Glutamatergic neuron (in vitro differentiated cells): ENCODE measurements at places on chromosomes 2 and 18. TPM values are rescaled to one million over a fixed set of nuclear protein-coding genes. Genes with fewer than 3 reads are reported as not detected.

GRCh38 chr2:13545320-13545719, 828.6 kb downstream of the TRIB2 start:
- DNase-seq = no peak

DNA sequence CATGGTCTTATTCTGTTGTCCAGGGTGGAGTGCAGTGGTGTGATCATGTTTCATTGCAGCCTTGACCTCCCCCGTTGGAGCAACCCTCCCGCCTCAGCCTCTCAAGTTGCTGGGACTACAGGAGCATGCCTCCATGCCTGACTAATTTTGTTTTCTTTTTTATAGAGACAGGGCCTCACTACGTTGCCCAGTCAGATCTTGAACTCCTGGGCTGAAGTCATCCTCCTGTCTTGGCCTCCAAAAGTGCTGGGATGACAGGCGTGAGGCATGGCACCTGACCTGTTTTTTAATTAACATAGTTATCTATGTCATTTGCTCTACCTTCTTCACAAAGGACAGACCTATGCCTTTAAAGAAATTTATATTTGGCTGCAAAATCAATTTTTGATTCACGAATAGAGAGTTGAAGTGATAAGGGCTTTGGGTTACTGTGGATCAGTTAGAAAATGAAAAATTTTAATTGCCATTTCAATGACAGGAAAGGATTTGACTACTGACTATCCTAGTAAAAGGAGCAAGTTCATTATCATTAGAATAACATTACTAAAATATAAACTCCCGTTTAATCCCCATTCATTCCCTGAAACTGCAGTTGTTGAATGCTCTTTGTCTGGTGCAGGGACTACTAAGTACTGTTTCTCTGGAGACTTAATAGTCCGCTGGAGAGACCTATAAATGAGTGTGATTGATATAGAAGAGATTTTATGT, 3.7 kb downstream of the RNF138 start:
- no peak for DNase-seq

The NT5C1B gene
- total RNA-seq = not detected

GRCh38 chr2:45128580-45128997, 119.3 kb upstream of the SIX2 start:
- no peak for DNase-seq

GRCh38 chr2:240131296-240131695, 4.8 kb downstream of the COPS9 start:
- no peak for DNase-seq

DNA sequence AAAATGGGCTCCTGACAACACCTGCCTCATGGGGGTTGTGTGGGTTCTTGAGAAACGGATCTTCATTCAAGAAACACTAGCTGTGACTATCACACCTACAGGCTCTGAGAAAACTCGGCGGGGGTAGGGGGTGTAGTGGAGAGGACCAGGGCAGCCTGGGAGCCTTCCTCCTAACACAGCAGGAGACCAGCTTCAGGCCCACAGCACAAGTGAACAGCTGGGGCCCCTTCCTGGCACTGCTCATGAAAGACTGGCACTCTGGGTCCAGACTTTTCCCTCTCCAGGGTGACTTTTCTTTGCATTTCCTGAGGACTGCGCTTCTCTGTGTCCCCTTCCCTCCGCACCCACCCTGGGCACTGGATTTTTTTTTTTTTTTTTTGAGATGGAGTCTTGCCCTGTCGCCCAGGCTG, 7.2 kb upstream of the SEMA4C start:
- DNase-seq = no peak

The ZDBF2 gene
- total RNA-seq = 47.5 TPM

The MYO3B gene
- 0.22 TPM for total RNA-seq

DNA sequence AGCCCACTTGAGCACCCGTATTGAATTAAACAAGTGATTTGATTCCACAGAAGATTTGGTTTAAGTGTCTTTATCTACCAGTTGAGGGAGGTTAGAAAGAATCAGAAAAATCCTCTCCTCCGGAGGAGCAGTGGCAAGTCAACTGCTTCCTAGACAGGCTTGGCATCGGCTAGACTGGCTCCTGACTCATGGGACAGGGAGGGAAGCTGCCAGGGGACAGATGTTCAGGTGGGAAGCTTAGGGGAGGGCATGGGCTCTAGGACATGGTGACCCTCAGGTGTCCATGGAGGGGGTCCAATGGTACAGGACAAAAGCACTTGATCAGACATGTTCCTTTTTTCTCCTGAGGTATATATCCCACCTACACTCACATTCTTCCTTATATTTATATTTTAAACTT, 119.3 kb upstream of the IL1R2 start:
- no peak for DNase-seq

The TANC1 gene
- 14.9 TPM for total RNA-seq

DNA sequence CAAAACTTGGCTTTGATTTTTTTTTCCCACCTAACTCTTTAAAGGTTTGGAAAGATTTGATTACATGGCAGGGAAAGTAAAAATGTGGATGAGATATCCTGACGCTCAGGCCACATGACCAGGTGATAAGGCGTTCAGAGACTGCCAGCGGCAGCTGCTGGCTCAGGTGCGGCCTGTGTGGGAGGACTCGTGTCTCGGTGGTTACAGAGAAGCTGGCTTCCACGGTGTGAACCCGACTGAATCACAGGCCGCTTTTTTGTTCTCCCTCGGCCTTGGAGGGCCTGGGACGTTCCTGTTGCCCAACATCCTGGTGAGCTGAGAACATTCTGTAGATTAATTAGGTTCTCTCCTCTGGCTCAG, 124.2 kb upstream of the ZNF516 start:
- no peak for DNase-seq

DNA sequence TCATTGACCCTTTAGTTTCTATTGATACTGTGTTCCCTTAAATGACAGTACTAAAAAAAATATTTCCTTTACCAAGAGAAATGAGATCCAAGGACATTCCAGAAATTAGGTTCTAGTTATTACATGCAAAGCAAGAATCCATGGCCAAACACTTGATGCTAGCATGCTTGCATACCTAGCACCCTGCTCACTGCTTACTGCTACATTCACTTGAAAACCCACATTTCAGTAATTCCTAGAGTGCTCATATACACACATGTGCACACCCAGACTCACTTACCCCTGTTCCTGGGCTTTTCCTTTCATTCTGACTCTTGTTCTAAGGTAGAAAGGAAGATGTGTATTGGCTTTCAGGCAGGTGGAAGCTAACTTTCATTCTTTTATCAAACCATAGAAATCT, 395.9 kb downstream of the THSD7B start:
- no peak for DNase-seq

DNA sequence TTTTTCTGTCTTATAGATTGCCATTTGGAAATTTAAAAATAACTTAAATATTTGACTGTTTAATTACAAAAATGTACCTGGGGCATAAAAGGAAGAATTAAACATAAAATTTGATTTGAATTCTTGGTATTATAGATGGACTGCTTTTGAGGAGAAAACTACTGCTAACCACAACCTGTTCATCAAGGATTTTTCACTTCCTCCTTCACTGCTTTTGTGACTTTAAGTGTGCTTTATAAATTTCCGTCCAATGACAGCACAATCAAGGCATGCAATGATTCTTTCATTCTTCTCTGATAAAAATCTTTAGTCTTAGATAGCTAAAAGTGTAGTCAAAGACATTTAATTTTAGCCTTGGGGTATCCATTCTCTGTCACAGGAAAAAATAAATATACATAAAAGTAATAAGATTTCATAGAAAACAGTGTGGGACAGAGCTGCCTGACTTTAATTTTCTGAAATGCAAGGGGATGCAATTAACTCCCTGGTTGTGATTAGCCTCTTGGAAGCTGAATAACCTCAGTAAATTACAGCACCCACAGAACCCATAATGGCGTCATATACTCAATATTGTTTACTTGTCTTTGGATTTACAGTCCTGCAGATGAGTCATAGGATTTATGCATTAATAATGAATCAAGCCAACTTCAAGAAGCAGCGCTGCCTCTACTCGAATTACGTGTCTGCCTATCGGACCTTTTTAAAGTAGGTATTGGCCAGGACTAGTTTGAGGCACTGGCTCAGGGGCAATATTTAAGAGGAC, 587.9 kb downstream of the NRXN1 start:
- DNase-seq = no peak

The NEU4 gene
- 0.88 TPM for total RNA-seq

- DNase-seq = no peak
Observed at GRCh38 chr2:219404954-219405353, 13.2 kb upstream of the DES start.

The CAVIN2 gene
- total RNA-seq = not detected

The FTCDNL1 gene
- 0.74 TPM for total RNA-seq

DNA sequence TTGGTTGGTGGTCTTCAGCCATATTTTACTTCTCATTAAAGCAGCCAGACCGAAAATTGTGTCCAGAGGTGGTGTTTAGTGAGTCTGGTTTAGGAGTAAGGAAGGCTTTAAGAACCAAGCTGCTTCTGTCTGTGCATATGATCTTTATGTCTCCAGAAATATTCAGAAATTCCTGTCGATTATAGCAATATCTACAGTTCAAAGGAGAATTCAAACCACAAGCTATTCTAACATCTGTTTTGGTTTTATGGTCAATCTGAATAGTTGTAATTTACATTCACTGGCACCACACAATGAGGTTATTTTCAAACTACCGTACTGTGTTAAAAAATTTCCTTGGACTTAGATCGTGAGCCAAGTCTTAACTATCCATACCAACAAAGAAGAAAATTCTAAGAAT, 11.3 kb downstream of the UPP2 start:
- no peak for DNase-seq

DNA sequence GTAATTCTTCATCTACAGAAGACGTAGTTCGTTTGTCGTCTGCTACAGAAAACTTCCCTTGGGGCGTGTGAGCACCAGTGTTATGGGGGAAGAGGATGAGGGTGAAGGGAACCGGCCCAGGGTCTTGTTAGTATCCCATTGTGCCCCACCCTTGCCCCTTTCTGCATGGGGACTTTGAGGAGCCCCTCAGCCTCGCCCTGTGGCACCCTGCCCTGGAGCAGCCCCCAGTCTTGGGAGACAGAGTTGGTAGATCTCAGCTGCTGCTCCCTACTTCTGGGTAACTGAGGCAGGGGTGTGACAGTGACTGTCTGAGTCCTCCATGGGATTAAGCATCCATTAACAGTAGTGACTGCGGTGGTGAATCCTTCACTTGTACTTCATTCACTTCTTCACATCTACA, 50.1 kb downstream of the RNF144A start:
- no peak for DNase-seq

GRCh38 chr2:233817995-233818638, 36.2 kb downstream of the HJURP start:
- no peak for DNase-seq

GRCh38 chr2:46656640-46657039, 177.3 kb downstream of the TMEM247 start:
- DNase-seq = no peak

GRCh38 chr2:234751275-234751973, 200.4 kb upstream of the SH3BP4 start:
- DNase-seq = no peak

- no peak for DNase-seq
Observed at GRCh38 chr18:55570966-55571365, 17.0 kb downstream of the TCF4 start.

DNA sequence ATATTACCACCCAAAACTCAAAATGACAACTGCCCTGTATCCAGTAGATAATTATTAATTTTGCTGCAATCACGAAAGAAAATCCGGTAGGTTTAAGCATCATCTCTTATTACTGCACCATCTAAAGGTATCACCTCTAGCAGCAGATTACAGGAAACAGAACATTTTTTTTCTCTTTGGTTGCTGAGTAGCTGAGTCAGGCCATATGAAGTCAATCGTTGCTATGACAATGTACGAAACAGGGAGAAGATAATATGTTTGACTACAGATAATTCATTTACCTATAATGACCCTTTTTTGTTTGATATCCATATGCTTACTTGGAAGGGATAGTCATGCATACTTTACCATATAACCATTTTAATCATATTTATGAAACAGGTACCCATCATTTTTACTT, 831.6 kb upstream of the CHAC2 start:
- DNase-seq = no peak
